Upper lobe of right lung (tissue), 1 donor: ENCODE measurements at places on chromosomes 5 and 9. TPM values are rescaled to one million over a fixed set of nuclear protein-coding genes. Genes with fewer than 3 reads are reported as not detected.

DNA sequence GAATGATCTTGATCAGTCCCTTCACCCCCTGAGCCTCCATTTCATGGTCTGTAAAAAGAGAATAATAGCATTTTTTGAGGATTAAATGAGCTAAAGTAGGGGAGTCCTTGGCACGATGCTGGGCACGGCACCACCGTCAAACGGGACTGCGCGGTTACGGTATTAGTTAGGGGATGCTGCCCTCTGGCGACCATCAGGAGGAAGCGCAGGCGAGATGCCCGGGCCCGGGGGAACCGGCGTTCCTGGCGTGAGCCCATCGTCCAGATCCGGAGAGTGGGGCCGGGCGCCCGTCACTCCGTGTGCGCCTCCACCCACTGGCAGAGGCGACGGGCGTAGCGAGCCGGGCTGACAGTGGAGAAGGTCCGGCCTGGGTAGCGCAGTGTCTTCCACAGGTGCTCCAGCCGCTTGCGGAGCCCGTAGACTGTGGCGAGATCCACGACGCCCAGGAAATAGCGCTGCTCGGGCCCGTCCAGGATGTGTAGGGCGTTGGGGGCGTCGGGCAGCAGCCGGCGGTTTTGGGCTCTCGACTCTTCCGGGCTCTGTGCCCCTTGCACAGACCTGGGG is 4.8 kb upstream of the ST6GALNAC4 start:
- DNase-seq = peak; percentile 86

GRCh38 chr9:34637356-34638137 is at the start of gene SIGMAR1:
Gene SIGMAR1 (minus strand): TSS chr9:34637787. CDS start chr9:34637697, 90 bp downstream.
- peak; percentile 97 for DNase-seq

RASA1 gene
- 28.5 TPM for total RNA-seq

DNA sequence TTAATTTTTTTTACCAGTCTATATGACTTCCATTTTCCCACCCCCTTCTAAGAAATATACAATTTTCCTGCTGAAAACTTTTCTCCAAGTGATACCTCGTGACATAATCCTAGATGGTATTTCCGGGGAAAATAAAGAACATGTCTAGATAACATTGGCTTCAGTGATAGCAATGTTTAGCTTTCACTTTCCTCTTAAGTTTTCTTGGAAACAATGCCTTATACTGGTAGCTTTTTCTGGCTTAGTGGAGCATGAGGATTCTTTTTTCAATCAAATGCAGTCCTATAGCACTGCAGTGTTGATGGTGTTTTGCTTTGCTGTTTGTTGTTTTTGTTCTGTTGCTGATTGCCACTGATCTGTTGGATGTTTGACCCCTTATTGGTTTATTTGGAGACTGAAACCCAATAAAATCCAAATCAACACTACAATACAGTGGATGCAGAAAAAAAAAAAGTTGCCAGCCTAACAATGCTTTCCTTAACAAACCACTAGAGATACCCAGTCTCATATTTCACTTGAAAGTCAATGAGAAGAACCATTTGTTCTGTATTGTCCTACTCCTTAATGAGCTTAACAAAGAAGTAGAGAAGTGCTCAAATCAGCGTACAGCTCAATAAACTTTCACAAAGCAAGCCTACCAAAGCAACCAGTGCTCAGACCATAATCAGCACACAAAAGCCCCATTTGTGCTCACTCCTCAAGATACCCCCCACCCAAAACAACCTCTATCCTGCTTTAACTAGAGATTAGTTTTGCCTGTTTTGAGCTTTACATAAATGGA is 74.2 kb upstream of the GRAMD2B start:
- no peak for DNase-seq

DNA sequence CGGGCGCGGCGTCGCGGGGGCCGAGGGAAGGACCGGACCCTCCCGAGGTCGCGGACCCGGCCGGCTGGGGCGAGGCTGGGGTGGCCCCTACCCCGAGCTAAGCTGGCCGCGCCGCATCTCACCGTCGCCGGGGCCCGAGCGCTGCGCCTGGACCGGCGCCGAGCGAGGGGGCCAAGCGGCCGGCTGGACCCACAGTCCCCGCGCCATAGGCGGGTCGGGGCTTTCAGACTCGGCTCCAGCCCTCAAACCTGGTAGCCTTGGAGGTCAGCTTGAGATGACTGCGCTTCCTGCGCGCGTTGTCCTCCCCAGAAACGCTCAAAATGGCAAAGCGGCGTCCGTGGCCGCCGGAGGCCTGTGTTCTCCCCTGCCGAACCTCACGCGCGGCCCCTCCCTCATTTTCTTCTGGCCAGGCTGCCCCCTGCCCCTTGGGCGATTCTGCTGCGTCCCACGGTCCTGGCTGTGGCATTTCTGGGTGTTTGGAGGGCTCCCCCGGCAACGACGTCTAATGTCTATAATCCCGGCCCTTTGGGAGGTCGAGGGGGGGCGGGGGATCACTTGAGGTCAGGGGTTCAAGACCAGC is 8.7 kb upstream of the GRIN1 start:
- DNase-seq = peak; percentile 59

DNA sequence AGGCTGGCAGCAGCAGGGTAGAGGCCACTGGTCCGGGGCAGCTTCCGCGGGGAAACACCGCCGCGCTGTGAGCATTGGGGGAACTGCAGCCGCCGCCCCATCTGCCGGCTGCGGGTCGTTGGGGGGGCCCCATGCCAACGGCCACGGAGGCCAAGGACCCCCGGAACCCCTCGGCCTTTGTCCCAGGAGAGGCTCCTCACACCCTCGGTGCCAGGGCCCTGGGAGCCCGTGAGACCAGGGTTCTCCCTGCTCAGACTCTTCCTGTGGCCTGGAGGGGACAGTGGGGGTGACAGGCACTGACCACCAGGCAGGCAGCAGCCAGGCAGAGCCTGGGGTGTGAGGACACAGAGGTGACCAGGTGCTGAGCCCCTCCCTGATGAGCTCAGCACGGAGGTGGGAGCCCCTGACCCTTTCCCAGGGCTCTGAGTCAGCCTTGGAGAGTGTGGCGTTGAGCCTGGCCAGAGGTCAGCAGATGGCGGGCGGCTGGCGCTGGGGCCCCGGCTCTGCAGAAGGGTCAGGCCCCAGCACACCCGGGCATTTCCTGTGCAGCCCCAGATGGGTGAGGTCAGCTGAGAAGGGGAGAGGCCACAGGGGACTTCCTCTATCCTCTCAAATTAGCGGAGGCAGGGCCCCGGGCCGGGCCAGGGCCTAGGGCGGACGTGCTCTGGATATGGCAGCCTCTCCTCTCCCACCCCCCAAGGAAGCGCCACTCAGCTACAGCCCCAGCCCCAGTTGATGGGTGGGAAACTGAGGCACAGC is 17.9 kb upstream of the EGFL7 start:
- DNase-seq = peak; percentile 90

- DNase-seq = no peak
Measured at GRCh38 chr5:163504079-163504931, 1.1 kb upstream of the MAT2B start.

DNA sequence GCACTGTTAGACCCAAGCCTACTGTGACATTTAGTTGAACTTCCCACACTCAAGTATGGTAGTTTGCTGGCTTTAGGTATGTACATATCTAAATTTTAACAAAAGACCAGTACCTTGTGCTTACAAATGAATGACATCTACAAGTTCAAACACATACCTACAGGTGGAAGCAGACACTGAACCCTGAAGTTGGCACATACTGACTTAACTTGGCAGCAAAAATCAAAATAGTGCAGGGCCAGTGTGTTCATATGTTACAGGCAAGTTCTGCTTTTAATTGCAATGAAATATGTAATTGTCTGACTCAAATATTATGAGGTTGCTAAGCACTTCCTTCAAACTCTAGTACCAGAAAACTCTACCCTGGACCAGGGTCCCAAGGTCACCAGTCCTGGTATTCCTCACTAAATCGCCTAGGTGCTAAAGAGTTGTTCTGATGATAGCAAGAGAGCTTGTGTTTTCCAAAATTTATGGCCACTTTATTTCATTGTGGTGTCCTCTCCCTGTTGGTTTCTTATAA is 77.4 kb downstream of the MEGF10 start:
- no peak for DNase-seq

- DNase-seq = no peak
Measured at GRCh38 chr5:174410716-174411478, 313.5 kb upstream of the MSX2 start.
